Left kidney (tissue), 8 donors: ENCODE measurements at places on chromosomes 2 and 18. TPM values are rescaled to one million over a fixed set of nuclear protein-coding genes. Genes with fewer than 3 reads are reported as not detected.

- no peak for DNase-seq
Measured at GRCh38 chr2:67950919-67951318, 111.9 kb downstream of the C1D start.

DNA sequence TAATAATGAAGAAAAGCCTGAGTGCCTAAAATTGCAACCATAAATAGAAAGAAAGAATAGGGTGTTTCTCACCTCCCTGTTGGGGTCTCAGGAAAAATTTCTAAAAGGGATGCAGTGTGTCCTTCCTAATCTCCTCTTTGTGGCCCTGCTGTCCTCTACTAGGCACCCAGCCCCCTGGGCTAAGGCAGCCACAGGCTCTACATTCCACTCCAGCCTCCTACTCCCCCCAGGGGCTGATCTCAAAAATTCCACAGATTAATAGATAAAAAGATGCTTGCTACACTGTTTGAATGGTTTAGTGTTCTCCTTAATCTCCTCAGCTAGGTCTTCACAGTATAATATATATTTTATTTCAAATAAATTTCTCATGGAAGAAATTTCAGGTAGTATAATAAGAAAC, 17.6 kb downstream of the SATB2 start:
- DNase-seq: no peak

ACTG2 gene
- polyA plus RNA-seq: 0.40 TPM

GRCh38 chr18:58847383-58848071, 17.1 kb upstream of the ZNF532 start:
- no peak for DNase-seq

- DNase-seq: no peak
Measured at GRCh38 chr2:238573065-238573778, 146.5 kb downstream of the ASB1 start.

GRCh38 chr18:58067601-58068000, 23.6 kb downstream of the NEDD4L start:
- DNase-seq: no peak

ALPP gene
- not detected for polyA plus RNA-seq

GRCh38 chr2:67626656-67627055, 229.5 kb downstream of the ETAA1 start:
- DNase-seq: no peak

- peak; percentile 25 for DNase-seq
Measured at GRCh38 chr2:191703079-191703725, 25.3 kb downstream of the NABP1 start.

ATP6V1B1 gene
- polyA plus RNA-seq: 58.5 TPM
